Liver (tissue), 10 donors: ENCODE measurements at places on chromosomes 5 and 9.

DNA sequence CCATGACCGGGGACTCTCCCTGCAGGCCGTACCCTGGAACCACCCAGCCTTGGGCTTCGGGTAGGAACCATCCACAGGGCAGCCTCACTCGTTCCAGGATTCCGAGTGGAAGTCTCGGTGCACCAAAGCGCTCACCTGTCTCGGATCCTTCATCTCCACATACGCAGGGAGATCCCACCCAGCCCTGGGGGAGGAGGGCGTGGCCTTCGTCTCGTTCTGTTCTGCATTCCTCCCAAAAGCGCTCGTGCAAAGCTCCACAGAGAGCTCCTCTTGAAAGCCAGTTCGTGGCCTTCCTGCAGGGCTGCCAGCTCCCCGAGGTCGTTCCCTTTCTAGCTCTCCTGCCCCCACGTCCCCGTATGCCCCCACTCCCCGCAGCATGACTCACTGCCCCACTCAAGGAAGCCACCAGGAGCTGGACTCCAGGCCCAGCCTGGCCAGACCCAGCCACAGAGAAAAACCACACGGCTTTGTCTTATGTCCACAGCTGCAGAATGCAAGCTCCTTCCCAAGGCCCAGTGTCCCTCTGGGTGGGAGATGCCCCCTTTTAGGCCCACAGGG is 65.0 kb upstream of the SARDH start:
- no peak overlapping the region for H3K4me3 ChIP-seq
- no peaks in the 10 kb centered on the region for H3K27me3 ChIP-seq
- no peaks in the 10 kb centered on the region for H3K4me1 ChIP-seq
- no peak overlapping the region for H3K27ac ChIP-seq

- DNase-seq = no peak
- H3K4me3 ChIP-seq = no peak overlapping the region
- no peaks in the 10 kb centered on the region for H3K4me1 ChIP-seq
- H3K36me3 ChIP-seq = no peaks in the 10 kb centered on the region
- no peaks in the 10 kb centered on the region for H3K27me3 ChIP-seq
Observed at GRCh38 chr5:120419127-120419526, 45.0 kb upstream of the PRR16 start.

- H3K27me3 ChIP-seq = no peaks in the 10 kb centered on the region
- no peak for DNase-seq
- H3K27ac ChIP-seq = no peak overlapping the region
- H3K4me3 ChIP-seq = no peak overlapping the region
- peaks cover 3% of the 10 kb centered on the region for H3K4me1 ChIP-seq
- H3K36me3 ChIP-seq = peaks cover 3% of the 10 kb centered on the region
Observed at GRCh38 chr9:137672907-137673791, 54.3 kb downstream of the EHMT1 start.

DNA sequence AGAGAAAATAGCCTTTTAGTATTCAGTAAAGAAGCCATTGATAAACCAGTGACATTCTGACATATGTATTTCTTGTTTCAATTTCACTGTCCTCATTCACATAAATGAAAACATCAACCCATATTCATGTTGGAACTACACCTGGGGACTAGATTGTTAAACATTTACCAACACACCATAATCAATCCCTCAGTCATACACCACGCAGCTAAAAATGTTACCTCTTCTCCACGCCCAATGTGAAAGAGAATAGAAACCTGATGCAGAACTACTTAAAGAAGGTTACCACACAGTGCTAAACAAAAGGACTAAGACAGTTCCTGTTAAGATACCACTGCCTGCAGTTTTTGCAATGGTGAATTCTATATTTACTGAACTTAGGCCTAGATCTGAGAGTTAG is 518.9 kb downstream of the PRELID2 start:
- no peak for DNase-seq
- no peaks in the 10 kb centered on the region for H3K36me3 ChIP-seq
- H3K27me3 ChIP-seq = no peaks in the 10 kb centered on the region

- H3K27me3 ChIP-seq = no peaks in the 10 kb centered on the region
- H3K4me1 ChIP-seq = peaks cover 20% of the 10 kb centered on the region
- H3K36me3 ChIP-seq = no peaks in the 10 kb centered on the region
- H3K4me3 ChIP-seq = no peak overlapping the region
- H3K27ac ChIP-seq = no peak overlapping the region
Observed at GRCh38 chr5:145825751-145826180, 9.4 kb downstream of the PRELID2 start.

DNA sequence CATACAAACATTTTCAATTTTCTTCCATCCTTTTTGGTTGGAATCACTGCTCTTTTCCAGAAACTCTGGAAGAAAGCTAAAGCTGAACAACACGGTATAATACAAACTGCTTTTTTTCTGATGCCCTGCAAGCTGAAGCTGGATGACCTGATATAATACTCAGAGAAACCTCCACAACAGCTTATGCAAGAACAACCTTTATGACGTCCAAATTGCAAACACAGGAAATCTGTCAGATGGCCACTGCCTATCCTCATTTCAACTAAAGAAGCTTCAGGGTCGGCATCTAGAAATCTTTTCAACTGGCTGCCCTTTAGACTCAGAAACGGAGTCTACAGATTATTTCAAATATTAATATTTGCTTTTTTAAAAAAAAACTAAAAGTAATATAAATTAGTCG is 106.5 kb upstream of the PRDM9 start:
- H3K4me3 ChIP-seq = no peak overlapping the region
- no peaks in the 10 kb centered on the region for H3K4me1 ChIP-seq

- H3K4me3 ChIP-seq = no peak overlapping the region
- no peaks in the 10 kb centered on the region for H3K27me3 ChIP-seq
- no peaks in the 10 kb centered on the region for H3K4me1 ChIP-seq
- no peaks in the 10 kb centered on the region for H3K36me3 ChIP-seq
- no peak for DNase-seq
- H3K27ac ChIP-seq = no peak overlapping the region
Observed at GRCh38 chr5:32975656-32976375, 264.7 kb downstream of the NPR3 start.

DNA sequence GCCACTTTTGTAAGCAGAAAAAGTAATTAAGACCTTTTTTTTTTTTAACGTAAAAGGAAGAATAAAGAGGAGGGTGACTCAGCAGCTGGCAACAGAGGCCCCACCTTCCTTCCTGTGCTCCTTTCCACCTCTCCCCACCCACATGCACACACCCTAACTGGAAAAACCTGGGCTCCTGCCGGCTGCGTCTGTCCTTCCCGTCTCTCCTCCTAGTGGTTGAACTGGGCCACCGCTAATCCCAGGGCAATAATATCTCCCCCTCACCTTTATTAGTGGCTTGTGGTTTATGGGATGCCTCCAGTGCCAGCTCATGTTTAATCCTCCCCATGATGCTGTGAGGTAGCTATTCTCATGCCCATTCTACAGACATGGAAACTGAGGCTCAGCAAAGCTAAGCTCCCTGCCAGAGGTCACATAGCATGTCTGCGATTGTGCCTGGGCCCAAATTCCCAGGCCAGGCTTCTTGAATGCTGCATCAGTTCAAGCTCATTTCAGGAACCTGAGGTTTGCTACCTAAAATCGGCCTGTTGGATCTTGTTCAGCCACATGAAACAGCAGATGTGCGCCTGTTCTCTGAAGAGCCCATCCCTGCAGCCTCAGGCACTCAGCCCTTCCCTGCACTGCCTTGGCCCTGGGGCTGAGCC is 60.9 kb upstream of the IL17B start:
- no peaks in the 10 kb centered on the region for H3K27me3 ChIP-seq
- no peak for DNase-seq
- no peaks in the 10 kb centered on the region for H3K36me3 ChIP-seq
- no peak overlapping the region for H3K4me3 ChIP-seq
- H3K27ac ChIP-seq = no peak overlapping the region

DNA sequence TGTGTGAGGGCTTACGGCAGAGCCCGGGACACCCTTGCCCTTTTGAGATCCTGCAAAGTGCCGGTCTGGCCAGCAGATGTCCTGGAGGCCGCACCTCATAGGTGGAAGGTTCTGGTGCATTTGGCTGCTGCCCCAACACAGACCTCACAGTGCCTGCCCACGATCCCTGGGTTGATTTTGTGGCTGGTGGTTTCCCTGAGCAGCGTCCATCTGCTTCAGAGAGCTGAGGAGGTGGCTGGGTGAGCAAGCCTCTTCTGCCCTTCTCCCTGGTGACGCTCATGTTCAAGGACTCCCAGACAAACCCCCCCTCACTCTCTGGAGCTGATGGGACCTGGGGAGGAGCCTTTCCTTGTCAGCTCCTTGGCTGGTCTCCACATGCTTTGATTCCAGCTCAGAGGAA is 18.9 kb downstream of the BNIP1 start:
- peaks cover 22% of the 10 kb centered on the region for H3K36me3 ChIP-seq
- DNase-seq = no peak
- H3K4me1 ChIP-seq = peaks cover 4% of the 10 kb centered on the region
- H3K27me3 ChIP-seq = no peaks in the 10 kb centered on the region
- no peak overlapping the region for H3K4me3 ChIP-seq
- no peak overlapping the region for H3K27ac ChIP-seq

- DNase-seq = no peak
- no peaks in the 10 kb centered on the region for H3K27me3 ChIP-seq
- no peaks in the 10 kb centered on the region for H3K36me3 ChIP-seq
- no peak overlapping the region for H3K27ac ChIP-seq
Observed at GRCh38 chr9:77987081-77987656, 44.4 kb downstream of the GNAQ start.

- H3K4me3 ChIP-seq = no peak overlapping the region
- peaks cover 3% of the 10 kb centered on the region for H3K27me3 ChIP-seq
- no peak overlapping the region for H3K27ac ChIP-seq
- H3K4me1 ChIP-seq = no peaks in the 10 kb centered on the region
- no peak for DNase-seq
- no peaks in the 10 kb centered on the region for H3K36me3 ChIP-seq
Observed at GRCh38 chr5:169204788-169205400, 96.0 kb downstream of the SLIT3 start.

DNA sequence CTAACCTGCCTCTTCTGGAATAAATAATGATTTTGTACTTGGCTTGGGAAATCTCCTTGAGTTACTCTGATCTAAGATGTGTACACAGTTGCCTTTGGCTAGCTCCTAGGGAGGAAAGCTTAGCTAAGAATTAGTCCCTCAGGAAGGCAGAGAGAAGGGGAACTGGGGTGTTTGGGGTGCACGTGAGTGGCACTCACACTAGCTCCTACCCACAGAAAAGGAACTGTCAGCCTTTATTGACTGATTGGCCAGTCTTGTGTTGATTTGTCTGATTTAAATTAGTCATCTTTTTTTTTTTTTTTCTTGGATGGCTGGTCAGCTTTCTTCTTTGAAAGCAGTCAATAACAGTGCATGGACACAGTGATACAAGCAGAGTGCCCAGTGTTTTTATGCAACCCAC is 107.7 kb downstream of the DMRT2 start:
- no peak overlapping the region for H3K27ac ChIP-seq
- H3K4me3 ChIP-seq = no peak overlapping the region

GRCh38 chr5:160747987-160748386 is 104.0 kb downstream of the ATP10B start:
- H3K36me3 ChIP-seq = no peaks in the 10 kb centered on the region
- no peak for DNase-seq
- H3K27me3 ChIP-seq = no peaks in the 10 kb centered on the region
- H3K4me1 ChIP-seq = no peaks in the 10 kb centered on the region
- no peak overlapping the region for H3K4me3 ChIP-seq
- no peak overlapping the region for H3K27ac ChIP-seq

GRCh38 chr5:448766-449090 is 5.8 kb downstream of the EXOC3 start:
- peaks cover 8% of the 10 kb centered on the region for H3K4me1 ChIP-seq
- H3K36me3 ChIP-seq = peaks cover 9% of the 10 kb centered on the region
- H3K4me3 ChIP-seq = no peak overlapping the region
- DNase-seq = no peak
- no peak overlapping the region for H3K27ac ChIP-seq

- peak overlapping the region; percentile 25 for H3K27ac ChIP-seq
- no peaks in the 10 kb centered on the region for H3K27me3 ChIP-seq
- no peak overlapping the region for H3K4me3 ChIP-seq
- H3K36me3 ChIP-seq = peaks cover 2% of the 10 kb centered on the region
Observed at GRCh38 chr9:129869585-129870501, 34.6 kb downstream of the USP20 start.

DNA sequence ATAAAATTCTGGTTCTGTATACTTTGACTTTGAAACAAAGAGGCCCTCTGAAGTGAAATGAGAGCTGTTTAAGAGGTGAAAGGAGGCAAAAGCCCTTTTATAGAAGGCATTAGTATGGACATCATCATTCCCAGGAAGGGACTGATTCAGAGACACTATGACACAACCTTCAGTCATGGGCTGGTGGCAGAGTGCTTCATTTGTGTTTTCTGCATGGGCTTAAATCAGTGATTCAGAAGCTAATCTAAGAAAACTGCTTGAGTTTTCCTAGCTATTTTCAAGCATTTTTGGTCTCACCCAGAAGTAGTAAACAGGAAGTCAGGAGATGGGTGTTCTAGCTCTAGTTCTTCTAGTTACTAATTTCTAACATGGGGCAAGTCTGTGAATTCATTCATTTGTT is 288.9 kb downstream of the TRPM3 start:
- H3K27me3 ChIP-seq = no peaks in the 10 kb centered on the region
- H3K4me3 ChIP-seq = no peak overlapping the region
- H3K36me3 ChIP-seq = no peaks in the 10 kb centered on the region
- no peak for DNase-seq

DNA sequence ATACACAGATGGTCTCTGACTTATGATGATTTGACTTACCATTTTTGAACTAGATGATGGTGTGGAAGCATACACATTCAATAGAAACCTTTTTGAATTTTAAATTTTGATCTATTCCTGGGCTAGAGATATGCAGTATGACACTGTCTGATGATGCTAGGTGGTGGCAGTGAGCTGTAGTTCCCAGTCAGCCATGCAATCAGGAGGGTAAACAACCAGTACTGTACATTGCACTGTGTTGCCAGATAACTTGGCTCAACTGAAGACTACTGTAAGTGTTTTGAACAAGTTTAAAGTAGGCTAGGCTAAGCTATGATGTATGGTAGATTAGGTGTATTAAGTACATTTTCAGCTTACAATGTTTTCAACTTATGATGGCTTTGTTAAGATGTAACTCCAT is 859.1 kb upstream of the ARRDC3 start:
- no peak for DNase-seq
- no peaks in the 10 kb centered on the region for H3K27me3 ChIP-seq
- no peaks in the 10 kb centered on the region for H3K36me3 ChIP-seq

- peaks cover 3% of the 10 kb centered on the region for H3K36me3 ChIP-seq
- no peaks in the 10 kb centered on the region for H3K4me1 ChIP-seq
- no peak for DNase-seq
Observed at GRCh38 chr9:137647096-137647714, 28.4 kb downstream of the EHMT1 start.

DNA sequence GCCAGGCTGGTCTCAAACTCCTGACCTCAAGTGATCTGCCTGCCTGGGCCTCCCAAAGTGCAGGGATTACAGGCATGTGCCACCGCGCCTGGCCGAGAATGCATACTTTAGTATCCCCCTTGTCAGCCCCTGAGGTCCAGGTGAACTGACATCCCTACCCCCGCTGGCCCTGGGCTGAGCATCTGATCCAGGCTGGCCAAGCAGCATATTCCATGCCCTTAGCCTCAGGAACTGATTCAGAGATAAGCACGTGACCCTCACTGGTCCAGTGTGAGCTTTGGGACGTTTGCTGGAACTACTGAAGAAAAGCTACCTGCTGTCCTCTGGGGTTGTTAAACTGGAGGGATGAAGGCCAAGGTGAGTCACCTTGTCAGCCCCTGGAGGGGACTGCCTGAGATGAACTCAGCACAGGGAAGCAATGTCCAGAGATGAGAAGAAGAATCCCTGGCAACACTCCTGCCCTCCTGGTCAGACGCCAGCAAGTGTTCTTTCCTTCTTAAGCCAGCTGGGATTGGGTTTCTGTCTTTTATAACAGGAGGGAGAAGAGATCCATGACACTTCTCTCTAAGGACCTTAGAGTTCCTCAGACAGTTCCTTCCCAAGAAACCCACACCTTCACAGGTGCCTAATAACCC is 59.1 kb upstream of the FBXW11 start:
- no peak overlapping the region for H3K4me3 ChIP-seq
- no peak for DNase-seq
- no peaks in the 10 kb centered on the region for H3K36me3 ChIP-seq
- no peaks in the 10 kb centered on the region for H3K27me3 ChIP-seq
- H3K27ac ChIP-seq = no peak overlapping the region
